CD4-positive, alpha-beta T cell treated with Interleukin-4 for 1 hour (primary cell): ENCODE measurements at places on chromosomes 2 and 18.

DNA sequence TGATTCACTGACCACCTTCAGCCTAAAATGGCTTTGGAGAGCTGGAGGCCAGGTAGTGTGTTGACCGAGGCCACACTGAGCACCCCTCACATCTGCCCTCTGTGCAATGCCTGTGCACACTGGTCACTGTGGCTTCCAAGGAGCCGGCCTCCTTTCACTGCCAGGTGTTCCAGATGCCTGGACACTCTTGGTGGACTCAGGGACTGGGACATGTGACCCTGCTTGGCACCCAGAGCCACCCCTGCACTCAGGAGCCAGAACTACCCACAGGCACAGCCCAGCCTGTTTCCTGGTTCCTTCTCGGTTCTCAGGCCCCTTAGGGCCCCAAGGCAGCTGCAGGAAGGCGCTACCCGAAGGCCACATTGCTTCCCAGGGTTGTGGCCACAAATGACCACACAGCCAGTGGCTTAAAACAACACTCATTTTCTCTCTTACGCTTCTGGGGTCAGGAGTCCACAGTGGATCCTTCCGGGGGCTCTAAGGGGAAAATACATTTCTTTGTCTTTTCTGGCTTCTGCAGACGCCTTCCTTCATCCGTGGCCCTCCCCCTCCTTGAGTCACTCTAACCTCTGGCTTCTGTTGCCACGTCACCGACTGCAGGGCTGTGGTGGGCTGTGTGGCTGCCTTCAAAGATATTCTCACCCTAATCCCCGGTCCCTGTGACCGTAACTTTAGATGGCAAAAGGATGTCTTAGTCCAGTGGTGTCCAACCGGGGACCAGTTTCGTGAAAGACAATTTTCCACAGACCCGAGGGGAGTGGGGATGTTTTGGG is 78.6 kb downstream of the ASB1 start:
- no peak for DNase-seq

DNA sequence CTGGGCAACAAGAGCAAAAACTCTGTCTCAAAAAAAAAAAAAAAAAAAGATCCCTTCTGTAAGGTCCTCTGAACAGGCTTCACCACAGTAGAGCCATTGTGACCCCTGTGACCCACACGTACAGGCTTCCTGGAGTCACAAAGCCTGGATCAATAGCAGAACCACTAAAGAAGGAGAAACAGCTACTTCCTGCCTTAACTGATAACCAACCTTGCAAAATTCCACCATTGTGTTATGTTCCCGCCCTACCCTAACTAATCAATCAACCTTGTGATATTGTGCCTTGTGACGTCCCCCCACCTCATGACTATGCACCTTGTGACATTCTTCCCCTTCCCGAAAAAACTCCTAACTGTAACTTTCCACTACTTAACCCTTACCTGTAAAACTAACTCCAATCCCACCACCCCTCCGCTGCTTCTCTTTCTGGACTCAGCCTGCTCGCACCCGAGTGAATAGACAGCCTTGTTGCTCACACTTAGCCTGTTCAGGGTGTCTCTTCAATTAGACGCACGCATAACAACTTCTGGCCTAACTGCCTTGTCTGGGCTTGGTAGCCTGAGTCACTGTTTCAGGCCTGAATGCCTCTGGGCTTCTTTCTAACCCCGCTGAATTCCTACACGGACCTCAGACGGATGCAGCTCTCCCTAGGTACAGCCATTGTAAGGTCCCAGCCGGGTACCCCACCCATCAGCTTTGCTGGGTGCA is 13.9 kb downstream of the SCYGR8 start:
- DNase-seq = no peak

- no peak for DNase-seq
Measured at GRCh38 chr18:26468931-26469340, 79.4 kb downstream of the KCTD1 start.

DNA sequence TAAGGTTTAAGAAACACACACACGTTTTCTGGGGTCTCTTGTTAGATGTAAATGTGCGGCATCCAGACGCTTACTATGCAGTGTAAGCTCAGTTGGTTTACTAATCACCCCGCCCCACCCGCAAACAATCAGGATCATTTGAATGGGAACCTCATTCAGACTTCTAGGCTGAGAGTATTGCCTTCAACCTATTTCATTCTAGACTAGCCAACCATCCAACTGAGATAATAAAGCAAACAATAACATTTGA is 1.3 kb upstream of the FIGN start:
- no peak for DNase-seq

DNA sequence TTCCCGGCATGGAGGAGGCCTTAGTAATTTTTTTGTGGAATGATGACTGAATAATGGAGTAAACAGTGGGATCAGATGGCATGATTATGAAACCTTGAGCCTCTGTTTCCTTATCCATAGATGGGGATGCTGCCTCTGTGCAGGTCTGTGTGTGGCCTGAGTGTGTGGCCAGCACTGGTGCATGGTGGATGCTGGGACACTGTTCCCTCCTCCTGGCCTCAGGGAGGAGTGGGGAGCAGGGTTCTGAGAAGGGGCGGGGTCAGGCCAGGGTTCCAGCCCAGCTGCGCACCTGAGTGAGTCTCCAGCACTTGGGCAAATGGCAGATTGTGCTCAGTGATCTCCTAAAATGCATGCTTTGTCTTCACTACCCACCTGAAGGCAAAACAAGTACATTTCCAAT is 66.4 kb downstream of the DCDC2C start:
- DNase-seq = no peak

- DNase-seq = no peak
Measured at GRCh38 chr2:199814817-199815211, 36.2 kb downstream of the FTCDNL1 start.

DNA sequence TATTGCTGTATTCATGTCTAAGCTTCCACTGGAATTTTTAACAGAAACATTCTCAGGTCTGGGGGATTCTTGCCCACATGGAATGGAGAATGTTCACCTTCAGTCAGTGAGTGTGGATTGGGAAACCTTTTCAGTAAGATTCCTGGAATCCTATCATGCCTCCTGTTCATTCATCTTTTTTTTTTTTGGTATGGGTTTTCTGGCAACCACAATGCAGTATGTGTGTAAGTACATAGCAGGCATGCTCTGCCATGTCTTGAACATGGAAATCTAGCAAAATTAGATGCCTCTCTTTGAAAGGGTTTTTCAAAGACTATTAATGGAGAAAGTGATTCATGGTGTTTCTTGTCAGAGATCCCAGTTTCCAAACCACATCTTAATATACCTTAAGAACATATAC is 176.5 kb downstream of the LTBP1 start:
- no peak for DNase-seq

DNA sequence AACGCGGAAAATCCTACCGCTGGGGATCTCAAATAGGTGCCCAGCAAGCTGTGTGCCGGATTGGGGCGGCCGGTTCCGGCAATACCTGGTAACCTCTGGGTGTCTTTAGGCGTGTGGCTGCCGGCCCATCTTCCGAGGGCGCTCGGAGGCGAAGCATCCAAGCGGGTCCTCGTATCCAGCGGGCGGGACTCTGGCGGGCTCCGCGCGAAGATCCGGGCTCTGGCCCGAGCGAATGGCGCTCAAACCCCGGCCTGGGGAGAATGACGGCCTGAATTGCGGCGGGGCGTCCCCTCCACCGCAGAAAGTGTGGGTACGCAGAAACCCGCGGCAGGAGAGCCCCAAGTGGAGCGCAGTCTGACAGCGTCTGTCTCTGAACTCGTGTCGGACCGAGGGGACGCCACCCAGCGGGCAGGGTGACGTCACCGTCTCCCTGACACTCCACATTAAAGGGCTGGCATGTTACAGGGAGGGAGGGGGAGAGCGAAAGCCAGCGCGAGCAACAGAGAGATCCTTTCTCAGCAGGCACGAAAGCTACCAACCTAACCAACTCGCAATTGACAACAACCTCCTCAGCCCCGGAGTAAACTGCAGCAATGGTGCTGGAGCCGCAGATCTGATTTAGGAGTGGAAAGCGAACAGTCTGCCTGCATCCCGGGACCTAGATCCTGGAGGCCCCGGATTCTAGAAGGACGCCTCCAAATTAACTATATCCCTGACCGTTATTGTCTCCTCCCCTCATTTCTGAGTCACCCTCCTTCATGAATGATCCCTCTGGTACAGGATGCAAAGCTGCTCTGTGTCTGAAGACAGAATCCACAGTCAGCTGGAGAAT is at the start of gene SKOR2:
Gene SKOR2, minus strand, starts transcription at position 372 of the 832 bp plus-strand sequence. CDS start 2,477 bp downstream, outside the sequence.
- no peak for DNase-seq

GRCh38 chr18:74289137-74289536 is 2.6 kb downstream of the CYB5A start:
- no peak for DNase-seq

DNA sequence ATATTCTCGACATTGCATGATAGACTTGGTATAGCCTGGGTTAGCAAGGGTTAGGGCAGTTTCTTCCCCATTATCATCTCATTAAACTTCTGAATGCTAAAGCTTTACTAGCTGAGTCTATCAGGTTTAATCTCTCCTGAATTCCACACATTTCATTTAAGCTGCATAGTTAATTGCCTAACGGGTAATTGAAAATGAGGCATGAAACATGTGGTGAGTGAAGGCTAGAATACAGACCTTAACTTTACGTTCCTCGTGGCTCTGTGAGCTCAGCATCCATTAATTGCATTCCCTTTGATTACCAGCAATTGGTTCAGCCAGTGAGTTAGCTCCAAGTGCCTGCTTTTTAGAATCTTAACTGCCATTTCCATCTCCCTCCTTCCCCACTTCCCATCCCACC is 126.5 kb upstream of the MEX3C start:
- no peak for DNase-seq

DNA sequence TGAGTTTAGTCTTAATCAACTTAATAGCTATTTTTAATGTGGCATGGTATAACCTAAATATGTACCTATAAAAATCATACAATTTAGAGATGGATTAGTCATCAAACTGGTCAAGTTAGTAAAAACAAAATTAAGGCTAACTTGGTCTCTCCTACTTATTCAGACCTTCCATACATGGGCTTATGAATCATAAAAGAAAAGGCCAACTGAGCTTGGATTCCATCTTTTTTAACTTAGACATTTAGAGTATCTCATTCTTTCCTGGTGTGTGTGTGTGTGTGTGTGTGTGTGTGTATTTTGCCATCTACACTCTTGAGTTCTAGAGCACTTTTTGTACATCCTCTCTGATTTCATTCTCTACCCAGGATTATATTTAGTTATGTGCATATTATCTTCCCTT is 637.5 kb downstream of the PLCL1 start:
- no peak for DNase-seq

DNA sequence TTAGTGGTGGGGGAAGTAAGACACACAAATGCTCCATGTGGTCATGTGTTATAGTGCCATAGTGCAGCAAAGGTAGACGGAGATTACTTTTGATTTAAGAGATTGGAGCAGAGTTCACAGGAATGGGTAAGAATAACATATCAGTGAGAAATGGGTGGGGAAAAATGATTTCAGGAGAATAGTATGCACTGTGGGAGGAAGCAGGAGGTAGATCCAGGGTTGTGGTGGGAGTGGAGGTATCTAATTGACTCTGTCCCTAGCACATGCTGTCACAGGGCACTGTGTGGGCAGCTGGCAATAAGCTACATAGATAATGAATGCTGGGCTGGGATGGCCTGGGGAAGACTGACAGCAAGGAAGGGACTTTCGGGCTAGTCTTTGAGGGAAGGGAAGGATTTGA is 65.3 kb downstream of the STAT1 start:
- DNase-seq = no peak

DNA sequence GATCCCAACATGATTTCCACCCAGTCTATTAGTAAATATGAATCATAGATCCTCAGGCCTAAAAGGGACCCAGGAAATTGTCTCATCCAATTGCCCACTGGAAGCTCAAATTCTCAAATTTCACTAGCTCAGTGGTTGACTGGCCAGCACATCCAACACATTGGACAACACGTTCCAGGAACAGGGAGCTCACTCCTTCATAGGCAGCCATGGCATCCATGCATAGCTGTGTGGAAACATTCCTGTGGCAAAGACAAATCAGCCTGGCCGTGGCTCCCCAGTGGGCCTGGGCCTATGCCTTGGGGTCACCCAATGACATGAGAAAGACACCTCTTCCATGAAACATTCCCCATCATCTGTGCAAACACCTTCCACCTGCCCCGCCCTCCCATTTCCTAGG is 261.1 kb downstream of the ANAPC1 start:
- DNase-seq = no peak

DNA sequence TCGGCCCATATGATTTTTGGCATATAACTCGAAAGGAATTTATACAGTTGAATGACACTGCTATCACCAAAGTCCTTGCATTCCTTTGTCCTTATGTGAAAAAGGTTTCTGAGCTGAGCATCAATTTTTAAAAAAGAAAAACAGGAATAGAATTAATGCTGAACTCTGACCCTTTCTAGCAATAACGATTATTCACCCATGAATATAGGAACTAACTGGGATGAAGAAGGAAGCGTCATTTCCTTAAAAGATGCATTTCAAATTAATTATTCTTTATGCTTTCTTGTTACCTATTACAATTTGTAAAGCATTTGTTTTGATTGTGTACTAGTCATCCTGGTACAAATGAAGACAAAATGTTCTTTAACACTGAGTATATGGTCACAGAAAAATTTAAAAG is 19.3 kb downstream of the TMEM247 start:
- DNase-seq = no peak

GRCh38 chr2:232592772-232593395 is 40.5 kb upstream of the EFHD1 start:
- DNase-seq = no peak

DNA sequence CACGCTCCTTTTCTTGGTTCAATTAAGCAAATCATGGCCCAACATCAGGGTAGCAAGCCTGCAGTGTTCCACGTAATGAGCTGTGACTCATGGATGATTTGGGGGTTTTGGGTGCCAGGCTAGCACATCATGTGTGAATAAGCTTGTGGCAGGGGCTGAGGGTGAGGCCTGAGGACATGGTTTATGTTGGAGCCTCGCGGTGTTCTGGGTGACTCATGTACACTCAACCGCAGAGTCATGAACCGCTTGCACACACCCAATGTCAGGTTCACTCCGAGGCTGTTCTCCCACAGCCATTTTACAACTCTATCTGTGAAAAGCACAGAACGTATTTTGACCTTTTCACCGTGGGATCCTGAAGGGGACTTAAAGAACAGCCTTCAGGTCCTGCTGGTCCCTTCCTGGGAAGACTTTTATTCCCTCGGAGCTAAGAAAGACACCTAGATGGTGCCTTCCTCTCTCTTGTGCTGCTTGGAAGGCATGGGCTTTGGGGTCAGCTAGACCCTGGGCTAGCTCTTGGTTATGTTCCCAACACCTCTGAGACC is 139.9 kb upstream of the ZEB2 start:
- DNase-seq = peak; percentile 90

GRCh38 chr2:178211943-178212342 is 17.6 kb downstream of the OSBPL6 start:
- no peak for DNase-seq
